NCI-H446 treated with DMSO at 0.1 percent for 48 hours (cell line): ENCODE measurements at places on chromosomes 5 and 9.

GRCh38 chr5:179616002-179616594 lies 7.4 kb downstream of the HNRNPH1 start:
- DNase-seq, result no peak

- DNase-seq, result no peak
These were observed 5.3 kb upstream of the SREK1 start for GRCh38 chr5:66138637-66139317.

- no peak for DNase-seq
These were observed 2.0 kb downstream of the TMEM268 start for GRCh38 chr9:114613087-114613486.

DNA sequence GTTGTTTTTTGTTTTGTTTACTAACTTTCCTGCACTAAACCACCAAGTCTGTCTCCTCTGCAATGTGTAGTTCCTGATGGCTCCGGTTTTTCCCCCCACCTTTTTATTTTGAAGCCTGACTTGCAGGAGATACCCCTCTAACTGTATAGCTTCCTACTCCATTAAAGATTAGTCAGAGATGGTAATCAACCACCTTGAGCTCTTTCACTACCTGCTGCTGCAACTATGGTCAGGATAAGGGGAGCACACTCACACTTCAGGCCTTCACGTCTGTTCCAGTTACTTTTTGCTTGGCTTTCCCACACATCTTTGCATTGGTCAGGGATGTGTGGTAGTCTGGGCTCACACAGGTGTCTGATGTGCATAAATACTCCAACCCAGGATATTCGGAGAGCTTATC lies 63.4 kb downstream of the NR6A1 start:
- no peak for DNase-seq

GRCh38 chr9:20985851-20986600 lies 45.4 kb downstream of the HACD4 start:
- DNase-seq, result no peak

DNA sequence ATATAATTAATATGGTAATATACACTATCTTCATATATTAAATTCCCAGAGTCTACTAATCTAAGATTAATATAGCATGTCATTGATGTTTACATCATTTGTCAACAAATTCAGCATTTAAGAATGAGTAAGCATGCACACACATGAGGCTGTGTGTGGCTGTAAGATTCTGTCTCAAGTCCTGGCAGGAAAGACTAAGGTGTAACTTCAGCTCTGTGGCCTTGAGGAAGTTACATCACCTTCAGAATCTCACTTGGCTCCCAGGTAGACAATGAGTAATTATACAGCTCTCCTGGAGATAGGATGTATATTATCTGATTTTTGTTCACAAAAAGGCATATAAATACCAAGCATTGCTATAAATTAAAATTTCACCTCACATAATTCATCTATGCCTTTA lies 119.4 kb upstream of the IQGAP2 start:
- DNase-seq, result no peak

DNA sequence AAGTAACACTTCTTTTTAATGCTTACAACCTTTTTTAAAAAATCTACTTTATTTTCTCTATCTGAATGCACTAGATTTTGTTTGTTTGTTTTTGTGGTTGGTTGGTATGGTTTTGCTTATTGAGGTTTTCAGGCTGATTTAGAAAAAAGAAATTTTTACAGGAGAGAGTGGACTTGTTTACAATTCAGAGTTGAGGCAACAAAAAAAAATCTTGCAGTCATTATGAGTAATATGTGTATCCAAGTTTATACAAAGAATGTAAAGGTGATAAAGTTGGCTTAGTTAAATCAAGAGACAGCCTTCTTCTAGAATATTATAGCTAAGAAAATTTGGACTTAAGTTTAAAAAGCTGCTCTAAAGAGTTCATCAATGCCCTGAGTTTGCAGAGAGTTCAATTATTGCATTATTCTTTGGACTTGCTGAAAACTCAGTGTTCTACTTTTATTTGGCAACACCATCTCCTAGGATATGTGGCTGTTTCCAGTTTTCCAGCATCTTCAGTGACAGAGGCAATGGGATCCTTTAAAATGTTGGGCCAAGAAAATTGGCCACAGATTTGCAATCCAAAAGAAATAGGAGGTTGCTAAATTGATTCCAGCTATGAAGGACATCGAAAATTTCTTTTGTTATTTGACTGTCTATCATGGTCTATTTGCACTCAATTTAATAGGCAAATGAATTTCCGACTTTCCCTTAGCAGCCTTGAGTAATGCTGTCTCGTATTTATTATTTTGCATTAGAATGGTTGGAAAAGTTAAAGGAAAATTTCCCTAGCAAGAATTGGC lies 10.7 kb downstream of the STK32A start:
- no peak for DNase-seq

- DNase-seq, result no peak
These were observed 25.4 kb downstream of the OGN start for GRCh38 chr9:92378865-92379560.

DNA sequence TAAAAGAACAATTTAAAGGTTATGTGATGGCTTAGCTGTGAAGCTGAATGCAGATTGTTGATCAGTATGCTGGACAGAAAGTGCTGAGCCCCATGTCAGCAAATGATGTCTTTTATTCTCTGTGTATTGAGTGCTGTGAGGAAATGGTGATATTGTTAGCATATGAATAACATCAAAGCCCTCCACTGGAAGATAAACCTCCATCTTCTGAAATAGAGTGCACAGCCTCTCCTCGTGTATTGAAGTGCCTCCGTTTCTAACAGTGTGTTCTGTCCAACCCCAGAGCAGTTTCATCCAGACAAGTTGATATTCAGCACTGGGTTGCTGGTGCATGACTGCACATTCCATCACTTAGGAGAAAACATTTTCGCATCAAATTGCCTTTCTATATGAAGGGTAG lies 242.9 kb downstream of the CSNK1G3 start:
- DNase-seq, result peak; percentile 52

- DNase-seq, result no peak
These were observed 196.7 kb downstream of the MPDZ start for GRCh38 chr9:13082796-13083195.

DNA sequence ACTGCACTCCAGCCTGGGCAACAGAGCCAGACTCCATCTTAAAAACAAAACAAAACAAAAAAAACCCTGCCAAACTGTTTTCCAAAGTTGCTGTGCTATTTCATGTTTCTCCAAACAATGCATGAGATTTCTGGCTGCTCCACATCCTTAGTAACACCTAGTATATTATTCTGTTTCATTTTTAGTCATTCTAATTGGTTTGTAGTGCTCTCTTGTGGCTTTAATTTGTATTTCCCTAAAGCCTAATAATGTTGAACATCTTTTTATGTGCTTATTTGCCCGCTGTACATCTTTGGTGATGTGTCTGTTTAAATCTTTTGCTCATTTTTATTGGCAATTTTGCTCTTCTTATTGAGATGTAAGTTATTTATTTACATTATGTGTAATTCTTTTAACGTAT lies 18.4 kb upstream of the TTC1 start:
- DNase-seq, result no peak

DNA sequence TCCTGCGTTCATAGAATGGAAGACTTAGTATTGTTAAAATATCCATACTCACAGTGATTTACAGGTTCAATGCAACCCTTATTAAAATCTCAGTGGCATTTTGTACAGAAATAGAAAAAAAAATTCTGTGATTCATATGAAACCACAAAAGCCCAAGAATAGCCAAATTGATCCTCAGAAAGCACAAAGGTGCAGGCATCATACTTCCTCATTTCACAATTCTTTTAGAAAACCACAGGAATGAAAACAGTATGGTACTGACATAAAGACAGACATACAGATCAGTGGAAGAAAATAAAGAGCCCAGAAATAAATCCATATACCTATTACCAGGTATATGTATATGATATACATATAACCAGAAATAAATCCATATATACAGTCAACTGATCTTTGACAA lies 86.8 kb upstream of the MEGF10 start:
- DNase-seq, result no peak

DNA sequence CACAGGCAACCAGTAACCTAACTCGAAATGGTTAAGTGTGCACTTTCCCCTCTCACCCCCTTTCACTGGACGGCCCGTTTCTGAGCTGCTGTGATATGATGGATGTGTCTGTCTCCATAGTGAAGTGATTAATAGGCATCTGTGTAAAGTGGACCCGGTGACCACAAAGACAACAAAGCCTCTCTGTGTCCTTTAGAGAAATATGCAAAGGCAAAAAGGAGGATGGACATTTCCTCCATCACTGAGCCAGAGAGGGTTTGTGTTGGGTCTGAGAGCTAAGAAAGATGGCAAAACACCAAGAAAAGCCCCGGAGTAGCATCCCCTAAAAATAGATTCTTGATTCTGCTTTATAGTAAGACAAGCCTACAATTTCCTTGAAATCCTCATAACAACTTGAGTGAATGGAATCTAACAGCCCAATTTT lies 120.6 kb downstream of the SEMA6A start:
- DNase-seq, result no peak

- no peak for DNase-seq
These were observed 100.3 kb downstream of the ENTREP1 start for GRCh38 chr9:69425136-69425801.

DNA sequence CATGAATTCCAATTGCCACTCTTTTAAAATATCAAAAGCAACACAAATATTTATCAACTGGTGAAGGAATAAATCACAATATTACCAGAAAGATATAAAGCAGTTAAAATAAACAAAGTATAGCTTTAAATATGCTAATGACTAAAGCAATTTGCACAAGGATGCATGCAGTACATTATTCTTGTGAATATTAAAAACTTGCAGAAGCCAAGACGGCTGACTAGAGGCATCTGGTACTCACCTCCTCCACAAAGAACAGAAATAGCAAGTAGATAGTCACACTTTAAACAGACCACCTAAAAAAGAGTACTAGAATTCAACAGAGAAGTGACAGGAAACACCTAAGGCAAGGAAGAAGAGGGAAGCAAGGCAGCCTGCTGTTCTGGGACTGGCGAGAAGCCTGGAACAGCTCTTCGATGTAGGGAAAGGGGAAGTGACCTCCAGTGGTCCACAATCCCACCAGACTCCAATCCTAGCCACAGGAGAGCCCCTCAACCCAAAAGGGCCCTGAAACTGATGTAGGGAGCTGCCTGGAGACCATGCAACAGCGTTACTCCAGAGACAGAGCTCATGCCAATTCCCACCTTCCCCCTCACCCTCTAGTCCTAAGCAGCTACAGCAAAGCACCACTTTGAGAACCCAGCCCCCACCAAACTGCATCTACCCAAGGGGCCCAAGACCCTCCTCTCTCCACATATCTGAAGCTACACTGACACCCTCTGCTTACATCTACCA lies 86.3 kb downstream of the LPAR1 start:
- DNase-seq, result no peak

GRCh38 chr5:88250010-88250409 lies 18.6 kb downstream of the TMEM161B start:
- DNase-seq, result no peak

GRCh38 chr5:85500869-85501268 lies 1116.2 kb upstream of the EDIL3 start:
- DNase-seq, result no peak

DNA sequence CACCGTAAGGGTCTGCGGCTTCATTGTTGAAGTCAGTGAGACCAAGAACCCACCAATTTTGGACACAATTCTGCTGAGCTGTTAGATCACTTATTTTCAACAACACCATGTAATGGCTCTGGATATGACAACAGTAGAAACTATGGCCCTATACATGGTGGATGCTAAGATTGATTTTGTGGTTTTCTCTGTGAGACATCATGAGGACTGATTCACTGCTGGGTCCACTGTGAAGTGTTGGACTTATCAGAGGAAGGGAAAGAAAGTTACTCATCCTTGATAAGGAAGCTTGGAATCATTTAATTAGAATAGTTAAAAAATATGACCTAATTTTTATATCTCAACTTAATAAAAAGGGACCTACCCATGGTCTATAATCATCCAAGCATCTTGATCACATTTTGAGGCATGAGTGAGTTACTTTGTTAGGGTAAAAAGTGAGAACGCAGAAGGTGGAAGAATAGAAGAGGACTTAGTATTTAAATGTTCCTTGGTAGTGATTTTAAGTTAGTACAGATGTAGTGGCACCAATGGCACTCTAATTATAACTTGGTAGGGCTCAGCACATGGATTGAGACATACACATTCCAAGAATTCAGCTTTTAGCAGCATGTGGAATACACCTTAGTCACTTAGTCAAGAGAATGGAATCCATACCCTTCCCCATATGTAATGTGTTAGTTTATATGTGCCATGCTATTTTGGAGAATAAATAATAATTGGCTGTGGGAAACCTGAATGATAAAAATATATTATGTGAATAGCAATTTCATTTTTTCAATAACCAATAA lies 123.5 kb upstream of the CD180 start:
- DNase-seq, result no peak

DNA sequence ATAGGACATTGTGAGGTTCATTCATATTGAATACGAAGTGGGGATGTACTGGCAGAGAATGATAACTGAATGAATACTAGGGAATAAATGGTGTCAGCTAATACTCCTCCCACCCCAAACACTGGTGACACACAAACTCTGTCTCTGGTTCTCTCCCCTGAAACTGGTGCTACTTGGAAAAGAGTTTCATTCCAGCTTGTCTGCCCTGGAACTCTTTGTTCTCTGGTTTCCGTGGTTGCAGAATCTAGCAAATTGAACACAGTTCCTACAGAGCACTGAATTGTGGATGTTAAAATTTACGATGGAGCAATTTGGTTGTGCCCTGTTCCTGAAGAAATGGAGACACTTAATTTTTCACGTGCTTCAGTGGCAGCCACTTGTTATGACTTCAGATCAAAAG lies 181.7 kb downstream of the KCTD16 start:
- DNase-seq, result no peak

GRCh38 chr5:39016587-39017275 lies 57.5 kb downstream of the RICTOR start:
- no peak for DNase-seq

- DNase-seq, result peak; percentile 16
These were observed 83.9 kb upstream of the NR5A1 start for GRCh38 chr9:124590889-124591641.
